ENCODE measurements at places on chromosomes 3 and 15.
A peak's percentile ranks its signal among the peaks of the same experiment; 100 is the strongest.

DNA sequence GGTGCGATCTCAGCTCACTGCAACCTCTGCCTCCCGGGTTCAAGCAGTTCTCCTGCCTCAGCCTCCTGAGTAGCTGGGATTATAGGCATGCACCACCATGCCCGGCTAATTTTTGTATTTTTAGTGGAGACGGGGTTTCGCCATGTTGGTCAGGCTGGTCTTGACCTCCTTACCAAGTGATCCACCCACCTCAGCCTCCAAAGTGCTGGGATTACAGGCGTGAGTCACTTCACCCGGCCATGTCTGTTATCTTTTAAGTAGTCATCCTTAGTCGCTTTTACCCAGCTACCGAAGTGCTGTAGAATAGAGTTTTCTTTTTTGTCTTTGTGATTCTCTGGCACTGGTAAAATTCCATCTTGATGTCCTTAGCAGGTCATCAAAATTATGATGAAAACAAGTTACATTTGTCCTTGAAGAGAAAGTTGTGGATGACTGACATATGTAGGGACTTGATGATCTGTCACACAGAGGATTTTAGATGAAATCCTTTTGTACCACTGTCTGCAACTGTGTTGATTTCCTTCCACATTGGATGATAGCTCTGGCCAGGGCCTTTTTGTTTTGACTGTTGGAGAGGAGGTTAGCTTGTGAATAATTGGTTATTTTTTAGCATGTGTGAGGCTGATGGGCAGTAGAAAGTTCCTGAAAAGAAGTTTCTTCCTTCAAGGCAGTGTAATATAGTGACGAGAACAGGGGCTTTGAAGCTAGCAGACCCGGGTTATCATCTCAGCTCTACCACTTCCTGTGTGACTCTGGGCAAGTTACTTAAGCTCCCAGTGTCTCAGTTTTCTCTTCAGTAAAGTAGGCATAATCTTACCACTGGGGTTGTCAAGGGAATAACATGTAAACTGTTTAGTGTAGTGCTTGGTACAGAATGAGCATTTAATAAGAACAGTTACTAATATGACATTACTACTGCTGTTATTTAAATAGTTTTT lies 18.8 kb downstream of the ATG7 start:
- DNase-seq, result peak; percentile 65

DNA sequence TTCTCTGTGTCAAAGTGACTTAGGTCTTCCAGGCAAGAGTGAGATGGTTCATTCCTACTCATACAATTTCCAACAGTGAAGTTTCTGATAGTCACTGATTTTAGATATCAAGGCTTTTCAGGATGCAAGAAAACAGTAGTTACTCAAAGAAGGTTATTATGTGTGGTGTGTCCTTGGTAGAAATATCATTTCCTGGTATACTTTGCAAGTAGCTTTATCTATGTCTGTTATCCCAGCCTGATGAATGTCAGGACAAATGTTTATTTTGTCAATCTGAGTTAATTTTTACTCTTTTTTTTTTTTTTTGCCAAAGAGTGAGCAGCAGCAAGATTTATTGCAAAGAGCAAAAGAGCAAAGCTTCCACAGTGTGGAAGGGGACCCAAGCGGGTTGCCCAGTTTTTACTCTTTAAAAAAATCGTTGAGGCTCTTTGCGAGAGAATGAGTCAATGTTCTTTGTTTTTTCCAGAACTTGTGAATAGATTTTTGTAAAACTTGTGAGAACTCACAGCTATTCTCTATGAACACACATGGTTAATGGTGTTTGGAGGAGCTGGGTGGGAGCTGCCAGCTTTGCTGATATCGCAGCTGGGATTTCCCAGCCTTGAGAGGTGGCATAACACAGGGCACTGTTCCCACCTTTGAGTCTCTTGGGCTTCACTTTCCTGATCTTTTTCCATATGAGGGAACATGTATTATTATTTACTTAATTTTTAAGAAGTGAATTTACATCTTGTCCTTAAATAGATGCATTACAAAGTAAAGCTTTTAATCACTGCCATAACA lies 51.9 kb downstream of the SV2B start:
- no peak for DNase-seq

- DNase-seq, result no peak
These were observed 107.0 kb downstream of the TOP2B start for GRCh38 chr3:25557694-25558093.

DNA sequence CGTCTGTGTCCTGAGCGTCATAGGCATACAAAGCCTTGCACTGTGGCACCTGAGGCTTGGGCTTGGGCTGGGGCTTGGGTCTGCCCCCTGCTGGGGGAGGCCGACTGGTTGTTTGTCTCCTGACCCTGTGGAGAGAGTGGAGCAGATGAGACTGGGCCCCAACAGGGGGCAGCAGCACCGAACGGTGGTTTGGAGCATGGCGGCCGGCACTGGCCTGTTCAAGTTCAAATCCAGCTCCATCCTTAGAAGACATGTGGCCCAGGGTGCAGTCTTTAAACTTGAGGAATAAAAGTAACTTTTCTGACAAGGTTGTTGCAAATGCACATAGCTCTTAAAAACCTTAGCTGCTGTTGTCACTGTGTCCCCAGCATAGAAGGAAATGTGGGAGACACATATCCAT lies 33.3 kb downstream of the CCNB2 start:
- peak; percentile 11 for DNase-seq

DNA sequence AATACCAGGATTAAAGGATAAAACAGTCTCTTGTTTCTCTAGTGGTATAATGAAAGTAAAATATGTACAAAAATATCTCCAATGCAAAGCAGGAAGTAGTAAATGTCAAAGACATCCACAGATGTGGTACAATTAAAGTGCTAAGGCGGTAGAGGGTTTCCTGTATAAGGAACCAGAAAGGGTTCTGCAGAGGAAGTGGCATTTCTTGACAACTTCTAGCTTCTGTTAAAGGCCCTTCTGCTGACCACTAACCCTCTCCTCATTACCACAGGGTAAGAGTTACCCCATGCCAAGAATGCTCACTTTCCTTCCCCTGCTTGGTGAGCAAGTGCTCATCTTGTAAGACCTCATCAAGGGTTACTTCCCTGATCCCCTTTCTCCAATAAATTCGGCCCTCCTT lies 883.6 kb upstream of the NR2F2 start:
- no peak for DNase-seq

- DNase-seq, result no peak
These were observed 309.1 kb upstream of the TLE3 start for GRCh38 chr15:70406617-70407335.

DNA sequence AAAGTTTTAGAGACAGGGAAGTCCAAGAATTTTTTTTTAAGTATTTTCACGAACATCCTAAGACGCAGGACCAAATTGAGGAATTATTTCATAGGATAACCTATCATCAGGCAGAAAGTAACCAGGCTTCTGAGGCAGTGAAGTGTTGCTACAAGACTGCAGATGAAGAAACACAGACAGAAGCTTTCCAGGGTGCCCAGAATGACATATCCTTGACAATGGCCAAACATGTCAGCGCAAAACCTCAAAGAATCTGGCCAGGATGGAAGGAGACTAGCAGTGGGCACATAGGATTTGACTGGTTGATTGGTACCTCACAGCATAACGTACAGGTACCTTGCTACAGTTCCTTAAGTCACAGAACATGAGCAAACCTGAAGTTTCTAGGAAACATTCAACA lies 7.5 kb downstream of the ADAMTS9 start:
- DNase-seq, result no peak

DNA sequence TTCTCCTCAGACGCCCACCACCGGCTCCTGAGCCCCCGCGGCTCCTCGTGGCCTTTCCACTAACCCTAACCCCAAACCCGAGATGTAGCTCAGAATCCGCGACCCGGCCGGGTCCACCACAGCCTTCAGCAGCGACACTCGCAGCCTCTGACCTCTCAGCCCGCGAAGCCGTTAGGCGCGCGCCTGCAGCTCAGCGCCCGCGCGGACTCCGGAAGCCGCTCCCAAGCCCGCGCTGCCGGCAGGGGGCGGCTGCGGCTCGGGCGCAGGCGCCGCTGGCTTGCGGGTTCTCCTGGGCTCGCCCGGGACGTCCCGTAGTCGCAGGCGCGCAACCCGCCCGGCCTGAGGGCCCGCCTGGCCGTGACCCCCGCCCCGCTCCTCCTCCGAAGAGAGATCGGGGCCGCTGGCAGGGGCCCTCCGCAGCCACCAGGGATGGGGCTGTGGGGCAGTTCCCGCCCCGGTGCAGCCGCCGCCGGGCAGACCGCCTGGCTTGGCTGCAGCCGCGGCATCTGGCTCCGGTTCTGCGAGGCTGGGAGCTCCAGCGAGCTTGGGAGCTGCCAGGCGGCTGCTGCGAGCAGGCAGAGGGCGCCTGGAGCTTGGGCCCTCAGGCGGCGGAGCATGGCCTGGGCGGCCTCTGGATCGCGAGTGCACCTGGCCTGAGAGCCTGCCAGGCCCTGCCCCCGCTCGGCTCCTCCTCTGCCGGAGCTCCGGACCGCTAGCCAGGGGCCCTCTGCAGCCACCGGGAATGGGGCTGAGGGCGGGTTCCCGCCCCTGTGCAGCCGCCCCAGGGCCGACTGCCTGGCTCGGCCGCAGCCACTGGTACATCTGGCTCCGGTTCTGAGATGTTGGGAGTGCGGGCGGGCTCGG lies 120.7 kb downstream of the LMLN start:
- DNase-seq, result peak; percentile 47

DNA sequence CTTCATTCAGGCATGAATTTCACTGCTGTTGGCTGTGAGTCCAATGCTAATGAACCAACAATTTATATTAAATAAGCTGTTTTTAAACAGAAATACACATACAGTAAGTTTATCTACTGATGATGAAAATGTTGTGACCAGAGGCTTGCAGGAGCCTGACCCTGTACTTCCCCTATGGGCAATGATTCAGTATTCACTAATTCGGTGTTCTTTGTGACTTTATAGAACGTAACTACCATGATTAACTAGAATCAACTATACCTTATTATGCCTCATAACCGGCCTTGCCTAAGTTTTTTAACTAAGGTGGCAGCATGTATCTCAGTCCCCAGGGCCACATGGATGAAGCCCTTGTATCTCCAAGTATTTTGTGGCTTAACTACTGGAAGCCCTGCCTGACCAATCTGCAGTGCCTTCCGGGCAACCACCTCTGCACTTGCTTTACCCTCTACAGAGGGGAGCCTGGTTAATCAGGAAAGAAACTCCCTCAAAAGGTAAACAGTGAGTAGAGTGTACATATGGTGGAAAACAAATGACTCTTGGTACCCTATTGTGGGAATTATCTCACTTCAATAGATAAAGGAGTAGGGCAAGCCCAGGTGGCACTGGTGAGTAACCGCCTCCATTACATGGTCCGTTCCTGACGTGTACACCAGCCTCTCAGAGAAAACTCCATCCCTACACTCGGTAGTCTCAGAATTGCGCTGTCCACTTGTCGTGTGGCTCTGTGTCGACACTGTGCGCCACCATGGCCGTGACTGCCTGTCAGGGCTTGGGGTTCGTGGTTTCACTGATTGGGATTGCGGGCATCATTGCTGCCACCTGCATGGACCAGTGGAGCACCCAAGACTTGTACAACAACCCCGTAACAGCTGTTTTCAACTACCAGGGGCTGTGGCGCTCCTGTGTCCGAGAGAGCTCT lies 11.6 kb upstream of the CLDN18 start:
- no peak for DNase-seq

GRCh38 chr3:41199866-41200668 lies 762 bp downstream of the CTNNB1 start:
- DNase-seq, result no peak

- no peak for DNase-seq
These were observed 43.8 kb downstream of the SQOR start for GRCh38 chr15:45678459-45679178.

DNA sequence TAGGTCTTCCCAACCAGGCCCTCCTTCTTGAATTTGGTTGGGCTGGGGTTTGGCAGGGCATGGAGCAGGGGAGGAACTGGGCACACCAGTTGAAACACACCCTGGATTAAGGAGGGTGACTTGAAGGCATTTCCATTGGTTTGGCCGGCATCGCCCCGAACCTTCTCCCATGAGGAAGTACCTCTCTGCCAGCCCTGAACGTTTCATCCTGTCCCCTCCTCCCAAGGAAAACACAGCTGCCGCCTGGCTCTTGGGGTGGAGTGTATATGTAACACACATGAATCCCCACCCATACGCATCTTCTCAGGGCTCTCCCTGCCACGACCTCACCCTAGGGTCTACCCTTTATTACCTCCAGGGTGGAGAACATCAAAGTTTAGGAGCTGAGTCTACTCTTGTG lies 14.6 kb downstream of the UBAP1L start:
- no peak for DNase-seq

GRCh38 chr3:57012847-57013246 lies 47.6 kb upstream of the SPATA12 start:
- no peak for DNase-seq

DNA sequence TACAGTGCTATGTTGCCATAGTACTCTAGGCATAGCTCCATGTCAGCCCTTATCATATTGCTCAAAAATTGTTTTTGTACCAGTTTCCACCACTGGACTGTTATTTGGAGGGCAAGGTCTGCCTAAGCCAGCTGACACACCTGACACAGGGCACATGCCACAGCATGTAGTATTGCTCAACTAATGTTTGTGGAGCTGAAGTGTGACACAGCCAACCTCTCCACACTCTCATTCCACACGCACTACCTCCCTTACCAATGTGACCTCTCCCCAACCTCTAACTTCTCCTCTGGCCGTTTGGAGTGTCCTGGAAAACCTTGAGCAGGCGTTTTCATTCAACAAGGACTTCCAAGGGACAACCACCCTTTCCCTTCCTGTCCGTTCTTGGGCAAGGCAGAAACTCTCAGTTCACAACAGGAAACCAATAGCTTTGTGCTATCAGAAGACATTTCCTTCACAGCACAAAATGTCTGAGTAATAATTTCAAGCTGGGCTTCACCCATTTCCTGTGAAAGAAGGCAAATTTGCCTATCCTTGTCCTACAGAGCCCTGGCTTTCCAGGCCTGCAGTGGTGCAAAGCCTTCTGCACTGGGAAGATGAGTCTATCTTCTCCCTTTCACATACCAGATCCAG lies 38.4 kb downstream of the TLNRD1 start:
- no peak for DNase-seq

DNA sequence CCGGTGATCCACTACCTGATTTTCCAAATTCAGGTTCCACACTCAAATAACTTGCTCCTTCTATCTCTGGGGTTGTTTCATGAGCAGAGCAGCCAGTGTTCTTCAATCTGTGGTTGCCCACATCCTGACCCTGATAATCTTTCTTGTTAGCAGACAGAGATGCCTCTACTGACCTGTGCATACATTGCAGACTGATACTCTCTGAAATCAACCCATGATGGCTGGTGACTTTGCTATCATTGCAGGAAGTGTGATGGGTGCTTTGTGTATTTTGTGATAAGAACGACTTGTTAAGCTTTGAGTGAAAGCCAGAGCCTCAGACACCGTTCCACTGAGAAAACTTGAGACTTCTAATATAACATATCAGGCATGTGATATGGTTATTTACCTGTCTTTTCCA lies 39.9 kb downstream of the GATM start:
- DNase-seq, result no peak

GRCh38 chr15:29681946-29682345 lies 140.3 kb downstream of the TJP1 start:
- DNase-seq, result no peak

- no peak for DNase-seq
These were observed 228.0 kb downstream of the MBNL1 start for GRCh38 chr3:152496716-152497115.

GRCh38 chr3:82386647-82387046 lies 625.2 kb upstream of the GBE1 start:
- DNase-seq, result no peak

All from RCC 7860 (cell line).